Activated CD4-positive, alpha-beta memory T cell treated with anti-CD3 and anti-CD28 coated beads, Interleukin-2, amount 10 ng/mL, durations not matched to agents 7 days and 5 days (primary cell): ENCODE measurements at places on chromosomes 11 and 22.

DNA sequence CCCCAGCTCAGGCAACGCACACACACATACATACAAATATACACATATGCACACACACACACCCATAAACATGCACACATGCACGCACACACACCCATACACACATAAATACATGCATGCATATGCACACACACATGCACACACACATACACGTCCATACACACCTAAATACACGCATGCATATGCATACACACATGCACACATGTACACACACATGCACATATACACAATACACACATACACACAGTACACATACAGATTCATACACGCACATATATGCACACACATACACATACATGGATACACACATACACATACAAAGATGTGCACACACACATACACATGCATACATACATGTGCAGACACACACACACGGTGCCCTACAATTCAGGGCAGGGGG lies 496.6 kb downstream of the TBC1D22A start:
- no peak for DNase-seq

GRCh38 chr22:44143105-44143474 lies 37.6 kb upstream of the PARVG start:
- DNase-seq = no peak

GRCh38 chr11:48169717-48170116 lies 46.9 kb upstream of the OR4B1 start:
- no peak for DNase-seq

DNA sequence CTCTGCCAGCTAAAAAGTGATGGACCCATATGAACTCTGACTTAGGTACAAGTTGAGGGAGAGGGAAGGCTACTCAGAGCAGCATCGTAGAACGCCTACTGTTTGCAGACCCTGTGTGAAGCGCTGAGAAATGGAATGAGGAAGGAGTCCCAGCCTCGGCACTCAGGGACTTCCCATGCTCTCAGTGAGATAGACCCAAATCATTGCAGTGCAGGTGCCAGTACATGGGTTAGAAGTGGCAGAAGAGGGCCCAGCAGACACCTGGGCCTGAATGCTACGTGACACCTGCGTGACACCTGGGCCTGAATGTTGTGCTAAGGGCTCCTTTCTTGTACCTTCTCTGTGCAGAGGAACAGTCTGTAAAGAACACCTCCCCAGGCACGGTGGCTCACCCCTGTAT lies 2.6 kb upstream of the PDGFB start:
- DNase-seq = no peak

- DNase-seq = no peak
Measured at GRCh38 chr11:19848219-19848618, 135.6 kb downstream of the NAV2 start.

- DNase-seq = no peak
Measured at GRCh38 chr22:27751277-27752070, 50.1 kb downstream of the MN1 start.

DNA sequence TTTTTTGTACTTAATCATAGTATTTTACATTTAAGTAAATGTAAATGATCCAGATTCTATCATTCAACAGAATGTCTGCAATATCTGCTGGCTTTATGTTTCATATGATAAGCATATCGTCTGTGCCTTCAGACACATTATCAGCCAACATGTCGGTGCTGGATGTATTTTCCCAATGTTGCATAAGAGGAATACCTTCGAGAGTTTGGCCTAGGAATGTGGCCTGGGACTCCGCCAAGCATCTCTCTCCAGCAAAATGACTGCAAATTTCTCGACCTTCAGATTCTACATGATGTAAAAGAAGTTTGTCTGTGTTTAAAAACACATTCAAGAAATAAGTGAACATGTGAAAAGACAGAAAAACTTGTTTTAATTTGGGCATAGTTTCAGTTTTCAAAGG lies 6.9 kb downstream of the BDNF start:
- no peak for DNase-seq

GRCh38 chr22:40256516-40256915 lies 78.8 kb downstream of the TNRC6B start:
- no peak for DNase-seq

GRCh38 chr11:68436985-68437926 lies 23.3 kb upstream of the PPP6R3 start:
- no peak for DNase-seq

GRCh38 chr11:128422576-128423370 lies 164.6 kb downstream of the ETS1 start:
- peak; percentile 83 for DNase-seq

DNA sequence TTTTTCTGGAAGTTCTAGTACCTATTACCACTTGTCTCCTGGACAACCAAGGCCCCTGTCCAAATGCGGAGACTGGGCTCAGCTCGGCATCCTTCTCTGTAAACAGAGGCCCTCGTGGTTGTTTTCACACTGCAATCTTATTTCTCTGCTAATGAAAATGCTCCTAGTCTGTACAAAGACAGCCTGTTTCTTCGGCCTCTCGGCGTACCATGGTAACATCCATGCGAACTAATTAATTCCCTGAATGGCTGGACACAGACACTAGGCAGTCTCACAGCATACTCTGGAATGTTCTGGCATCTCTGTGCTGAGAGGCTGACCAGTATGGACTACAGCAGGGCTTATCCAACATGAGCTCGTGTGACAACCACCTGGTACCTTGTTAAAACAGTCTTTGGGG lies 5.7 kb downstream of the POLR3H start:
- DNase-seq = no peak

- DNase-seq = no peak
Measured at GRCh38 chr11:44507896-44508445, 57.5 kb upstream of the CD82 start.

- DNase-seq = no peak
Measured at GRCh38 chr11:45165386-45165785, 18.9 kb downstream of the PRDM11 start.

GRCh38 chr11:96094156-96094555 lies 170.2 kb upstream of the MTMR2 start:
- DNase-seq = no peak

DNA sequence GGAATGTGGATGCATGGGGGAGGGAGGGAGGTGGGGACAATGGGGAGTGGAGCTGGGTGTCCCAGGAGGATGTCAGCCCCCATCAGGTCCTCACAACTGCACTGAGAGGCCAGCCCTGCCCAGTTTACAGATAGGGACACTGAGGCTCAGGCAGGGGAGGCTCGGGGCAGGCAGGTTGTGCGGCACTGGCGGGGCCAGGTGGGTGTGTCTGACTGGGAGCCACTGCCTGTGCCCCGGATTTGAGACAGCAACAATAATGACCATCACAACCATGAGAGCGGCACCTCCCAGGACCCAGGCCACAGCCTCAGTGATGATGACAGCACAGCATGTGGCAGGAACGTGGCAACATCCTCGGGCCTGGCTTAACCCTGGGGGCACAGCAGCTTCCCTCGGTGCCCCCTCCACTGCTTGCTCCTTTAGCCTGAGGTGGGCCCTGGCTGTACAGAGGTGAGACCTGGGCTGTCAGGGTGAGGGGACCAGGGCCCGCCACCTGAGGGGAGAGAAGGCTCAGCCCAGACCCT lies 32.0 kb downstream of the SHISAL1 start:
- no peak for DNase-seq

- no peak for DNase-seq
Measured at GRCh38 chr11:74269161-74269811, 42.2 kb downstream of the P4HA3 start.

- no peak for DNase-seq
Measured at GRCh38 chr11:46044601-46045000, 76.7 kb downstream of the PHF21A start.

GRCh38 chr11:119374632-119375336 lies 6.7 kb downstream of the USP2 start:
- DNase-seq = no peak
